Cortex of kidney (tissue), 1 donor: ENCODE measurements at places on chromosomes 2 and 18.

DNA sequence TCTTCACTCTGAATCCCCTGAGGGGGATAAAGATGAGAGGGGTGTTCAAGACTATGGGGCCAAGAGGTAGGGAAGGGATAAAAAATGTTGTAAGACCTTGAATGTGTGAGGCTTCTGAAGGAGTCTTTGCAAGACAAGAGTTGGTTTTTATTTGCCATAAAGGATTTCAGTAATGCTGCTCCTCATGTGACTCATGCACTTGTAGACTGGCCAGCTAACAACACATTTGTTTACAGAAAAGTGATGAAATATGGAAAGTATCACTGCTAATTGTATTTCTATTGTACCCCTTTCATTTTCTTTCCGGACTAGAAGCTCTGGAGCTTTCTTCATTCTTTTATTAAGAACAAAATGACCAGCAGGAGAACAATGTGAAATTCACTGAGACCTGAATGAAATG, 782.1 kb downstream of the EPHA4 start:
- no peak for DNase-seq

- DNase-seq: no peak
Observed at GRCh38 chr2:159256159-159256558, 30.3 kb downstream of the WDSUB1 start.

GRCh38 chr2:54107903-54108615, 7.4 kb upstream of the ACYP2 start:
- no peak for DNase-seq

DNA sequence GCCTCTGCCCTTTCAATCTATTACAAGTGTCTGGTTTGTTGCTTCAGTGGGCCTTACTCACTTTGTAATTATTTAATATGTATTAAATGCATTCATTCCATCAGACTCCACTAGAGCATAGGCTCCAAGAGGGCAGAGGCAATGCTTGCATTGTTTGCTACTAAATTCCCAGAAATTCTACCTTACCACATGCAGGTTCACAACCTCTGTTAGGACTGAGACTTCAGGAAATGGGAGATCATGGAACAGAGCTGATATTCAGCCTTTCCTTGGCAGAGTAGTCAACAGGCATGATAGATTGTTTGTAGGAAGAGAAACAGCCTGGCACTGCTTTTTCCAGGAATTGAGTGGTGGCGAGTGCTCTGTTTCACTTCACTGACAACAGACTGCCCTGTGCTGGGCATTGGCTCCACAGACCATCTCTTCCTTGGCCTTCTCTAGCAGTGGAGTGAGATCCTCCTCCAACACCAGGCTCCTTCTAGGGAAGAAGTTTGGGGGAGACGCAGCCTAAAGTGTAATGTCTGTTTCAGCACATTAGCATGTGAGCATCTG, 6.2 kb upstream of the MATN3 start:
- DNase-seq: no peak

GRCh38 chr2:206920951-206921350, 18.4 kb upstream of the CPO start:
- no peak for DNase-seq

DNA sequence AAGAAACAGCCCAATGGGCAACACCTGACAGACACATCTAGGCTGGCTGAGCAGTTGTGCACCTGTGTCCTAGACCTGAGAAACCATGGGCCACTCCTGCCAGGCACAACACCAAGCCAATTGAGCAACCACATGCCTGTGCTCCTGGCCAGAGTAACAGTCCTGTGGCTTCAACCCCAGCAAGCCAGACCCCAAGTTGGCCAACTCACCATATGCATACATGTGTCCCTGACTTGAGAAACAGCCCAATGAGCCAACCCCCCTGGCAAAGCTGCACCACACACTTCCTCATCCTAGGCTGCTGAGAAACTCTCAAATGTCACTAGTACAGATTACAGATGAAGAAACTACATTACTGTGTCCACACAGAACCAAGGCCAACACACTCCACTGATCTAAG, 36.6 kb downstream of the USP34 start:
- DNase-seq: no peak

GRCh38 chr2:42902939-42903709, 110.7 kb upstream of the HAAO start:
- no peak for DNase-seq

DNA sequence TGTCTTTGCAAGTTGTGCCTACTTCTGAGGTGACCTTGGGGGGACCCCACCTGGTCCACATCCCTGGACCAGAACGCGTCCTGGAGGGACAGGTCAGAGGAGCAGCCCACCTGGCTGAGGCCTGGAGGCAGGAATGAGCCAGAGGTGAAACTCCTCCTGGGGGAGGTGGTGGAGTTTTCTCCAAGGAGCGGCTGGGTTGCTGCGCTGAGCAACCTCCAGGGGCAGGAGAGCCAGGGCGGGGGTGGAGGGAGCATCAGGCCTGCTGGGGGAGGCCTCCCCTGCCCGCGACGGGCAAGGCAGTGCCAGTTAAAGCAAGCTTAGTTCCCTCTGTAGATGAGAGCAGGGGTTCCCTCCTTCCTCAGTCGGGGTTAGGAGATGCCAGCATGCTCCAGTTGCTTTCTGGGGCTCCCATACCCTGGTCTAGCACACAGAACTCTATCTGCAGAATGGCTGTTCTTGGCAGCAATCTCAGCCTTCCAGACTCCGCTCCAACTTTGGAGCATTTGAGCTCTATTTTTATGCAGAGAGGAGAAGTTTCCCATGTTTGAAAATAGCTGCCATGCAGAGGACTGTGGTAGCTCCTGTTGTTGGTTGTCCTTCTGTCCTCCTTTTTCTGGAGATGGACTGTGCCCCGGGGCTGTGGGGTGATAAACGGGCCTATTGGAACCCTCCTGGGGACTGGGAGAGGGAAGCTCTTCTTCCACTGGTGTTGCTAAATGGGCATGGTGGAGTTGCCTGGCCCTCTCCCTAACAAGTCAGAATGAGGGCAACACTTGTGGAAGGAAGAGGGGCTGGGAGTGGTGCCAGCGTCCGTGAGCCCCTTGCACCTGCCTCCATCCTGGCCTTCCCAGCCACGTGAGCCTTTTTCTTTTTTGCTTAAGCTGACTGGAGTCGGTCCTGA, 39.1 kb downstream of the B3GNT2 start:
- DNase-seq: no peak

GRCh38 chr2:21599417-21599816, 475.6 kb downstream of the TDRD15 start:
- DNase-seq: no peak

DNA sequence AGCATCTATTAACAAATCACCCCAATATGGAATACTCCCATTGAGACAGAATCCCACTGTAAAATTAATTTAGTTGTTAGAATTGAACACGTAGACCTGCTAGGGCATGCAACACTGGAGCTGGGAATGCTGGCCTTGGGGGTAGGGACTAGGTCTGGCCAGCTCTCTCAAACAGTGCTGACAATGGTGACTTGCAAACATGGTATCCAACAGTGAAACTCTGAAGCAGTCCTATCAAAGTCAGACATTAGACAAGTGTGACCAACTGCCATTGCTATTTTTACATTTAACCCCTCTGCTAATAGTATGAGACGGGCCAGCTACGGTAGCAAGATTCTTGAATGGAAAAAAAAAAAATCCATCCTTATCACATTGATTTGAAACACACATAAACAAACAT, 7.2 kb downstream of the E2F6 start:
- DNase-seq: no peak

DNA sequence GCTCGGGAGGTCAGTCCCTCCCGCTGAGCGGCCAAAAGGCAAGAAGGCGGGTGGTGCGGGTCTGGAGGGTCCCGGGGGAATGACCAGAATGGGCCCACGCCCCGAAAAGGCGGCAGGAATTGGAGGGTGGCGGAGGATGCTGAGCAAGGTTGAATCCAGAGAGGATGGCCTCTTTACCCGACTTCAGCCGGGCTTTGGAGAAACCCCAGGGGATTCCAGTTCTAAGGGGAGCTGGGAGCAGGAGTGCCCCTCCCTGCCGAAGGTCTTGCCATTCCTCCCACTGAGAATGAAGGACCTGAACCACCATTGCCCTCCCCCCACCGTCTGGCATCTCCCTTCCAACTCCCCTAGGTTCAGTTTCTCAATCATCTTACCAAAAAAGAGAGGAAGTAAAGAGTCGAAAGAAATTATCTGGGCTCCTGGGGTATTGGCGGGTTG, 38.9 kb upstream of the ATP6V1B1 start:
- no peak for DNase-seq

DNA sequence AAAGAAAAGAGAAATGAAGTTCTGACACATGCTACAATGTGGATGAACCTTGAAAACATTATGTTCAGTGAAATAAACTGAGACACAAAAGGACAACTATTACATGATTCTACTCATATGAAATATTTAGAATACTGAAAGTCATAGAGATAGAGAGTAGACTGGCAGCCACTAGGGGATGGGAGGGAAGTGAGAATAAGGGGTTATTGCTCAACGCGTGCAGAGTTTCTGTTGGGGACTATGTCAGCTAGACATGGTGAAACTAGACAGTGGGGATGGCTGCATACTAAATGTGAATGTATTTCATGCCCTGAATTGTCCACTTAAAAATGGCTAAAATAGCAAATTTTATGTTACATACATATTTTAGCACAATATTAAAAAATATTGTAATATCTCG, 108.7 kb upstream of the ATL2 start:
- no peak for DNase-seq

DNA sequence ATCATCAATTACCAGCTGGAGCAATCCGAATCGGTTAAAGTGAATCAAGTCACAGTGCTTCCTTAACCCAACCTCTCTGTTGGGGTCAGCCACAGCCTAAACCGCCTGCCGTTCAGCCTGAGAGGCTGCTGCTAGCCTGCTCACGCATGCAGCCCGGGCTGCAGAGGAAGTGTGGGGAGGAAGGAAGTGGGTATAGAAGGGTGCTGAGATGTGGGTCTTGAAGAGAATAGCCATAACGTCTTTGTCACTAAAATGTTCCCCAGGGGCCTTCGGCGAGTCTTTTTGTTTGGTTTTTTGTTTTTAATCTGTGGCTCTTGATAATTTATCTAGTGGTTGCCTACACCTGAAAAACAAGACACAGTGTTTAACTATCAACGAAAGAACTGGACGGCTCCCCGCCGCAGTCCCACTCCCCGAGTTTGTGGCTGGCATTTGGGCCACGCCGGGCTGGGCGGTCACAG, 496 bp upstream of the ITGA4 start:
- no peak for DNase-seq

DNA sequence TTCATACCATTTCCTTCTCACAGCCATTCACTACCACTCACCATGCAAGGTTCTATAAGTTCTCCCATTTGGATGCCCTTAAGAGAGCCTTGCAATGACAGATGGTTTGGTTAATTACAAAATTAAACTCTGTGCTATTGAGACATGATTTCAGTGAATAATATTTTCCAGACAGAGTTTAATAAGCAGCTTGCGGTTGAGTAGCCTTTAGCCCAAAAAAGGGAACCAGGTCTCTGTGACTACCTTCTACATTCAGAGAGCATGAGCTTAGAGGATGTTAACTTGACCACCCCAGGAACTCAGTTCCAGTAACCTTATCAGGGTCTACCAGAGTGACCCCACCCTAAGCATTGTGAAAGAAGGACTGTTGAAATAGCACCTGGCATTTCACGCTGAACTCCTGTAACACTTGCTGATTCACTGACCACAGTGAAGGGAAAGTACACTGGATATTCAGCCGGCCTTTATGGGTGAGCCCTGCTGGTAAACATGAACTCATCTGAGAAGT, 1173.1 kb upstream of the ZEB2 start:
- DNase-seq: no peak

DNA sequence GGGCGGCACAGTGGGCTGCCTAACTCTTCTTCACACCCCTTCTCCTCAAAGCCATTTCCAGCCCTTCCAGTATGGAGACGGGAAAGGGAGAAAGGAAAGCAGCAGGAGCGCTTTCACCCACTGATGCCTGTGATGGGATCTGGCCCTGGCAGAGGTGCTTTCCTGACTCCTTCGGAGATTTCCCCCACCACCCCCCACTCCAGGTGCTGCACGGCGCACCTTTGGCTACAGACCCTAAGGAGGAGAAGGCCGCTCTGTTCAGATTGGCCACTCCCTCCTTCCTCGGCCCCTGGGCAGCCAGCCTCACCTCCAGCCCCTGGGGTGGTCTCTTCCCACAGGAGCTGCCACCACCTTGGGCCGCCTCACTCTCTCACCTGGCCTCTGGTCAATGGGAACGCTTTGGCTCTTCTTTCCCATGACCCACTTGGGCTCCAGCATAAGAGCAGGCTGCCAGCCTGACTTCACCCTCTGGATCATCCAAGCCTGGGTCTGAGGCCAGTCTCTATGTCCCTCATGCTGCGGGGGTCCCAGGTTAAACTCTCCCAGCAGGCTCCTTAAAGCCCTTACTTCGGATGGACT, 18.4 kb upstream of the MAL start:
- no peak for DNase-seq

DNA sequence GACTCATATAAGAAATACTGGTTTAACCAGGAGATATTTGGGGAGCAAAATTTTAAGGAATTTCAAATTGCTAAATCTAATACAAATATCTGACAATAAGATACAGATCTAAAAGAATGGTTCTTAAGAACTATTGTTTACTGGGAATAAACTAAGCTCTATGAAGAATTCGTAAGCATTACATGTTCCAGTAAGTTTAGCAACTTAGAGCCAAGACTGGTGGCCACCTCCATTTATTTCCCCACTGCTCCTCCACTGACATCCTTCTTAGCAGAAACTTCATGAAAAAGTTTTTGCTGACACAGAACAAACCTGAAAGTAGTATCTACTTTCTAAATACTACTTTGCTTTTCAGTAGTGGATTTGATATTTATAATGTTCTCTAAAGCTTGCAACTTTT, 83.0 kb downstream of the ACSL3 start:
- DNase-seq: no peak

DNA sequence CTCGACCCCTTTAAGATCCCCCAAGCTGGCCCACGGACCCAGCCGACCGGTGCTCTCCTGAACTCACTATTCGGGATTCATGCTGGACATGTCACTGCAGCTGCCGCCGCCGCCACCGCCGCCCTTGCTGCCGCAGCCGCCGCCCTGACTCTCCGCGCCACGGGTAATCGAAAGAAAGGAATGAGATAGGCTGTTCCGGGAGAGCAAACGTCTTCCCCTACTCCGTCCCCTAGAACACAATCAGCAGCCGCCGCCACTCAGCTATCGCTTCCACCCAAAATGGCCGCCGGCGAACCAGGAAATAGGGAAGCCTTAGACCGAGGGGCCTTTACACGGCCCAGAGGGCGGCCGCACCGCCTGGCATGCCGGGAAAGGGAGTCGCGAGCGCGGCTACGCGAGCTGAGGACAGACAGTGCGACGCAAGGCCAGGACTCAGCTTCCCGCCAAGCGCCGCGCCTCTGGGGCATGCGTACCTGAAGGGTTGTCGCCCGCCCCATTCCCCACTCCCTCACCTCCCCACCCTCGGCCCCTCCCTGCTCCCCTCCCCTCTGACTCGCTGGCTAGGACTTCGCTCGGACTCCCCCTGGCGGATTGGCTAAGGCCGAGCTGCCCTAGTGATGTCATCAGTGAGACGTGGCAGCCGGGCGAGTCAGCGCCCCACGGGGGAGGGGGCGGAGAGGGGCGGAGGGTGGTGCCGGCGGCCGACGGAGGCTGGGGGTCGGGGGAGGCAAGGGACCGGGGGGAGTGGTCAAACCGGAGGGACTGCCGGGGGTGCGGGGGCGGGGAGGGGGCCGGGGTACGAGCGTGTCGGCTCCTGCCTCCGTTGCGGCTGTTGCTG, at the start of gene RAB1A:
Gene RAB1A (minus strand): TSS at position 281 of the 838 bp plus-strand sequence. CDS start 191 bp downstream, at position 90.
- peak; percentile 77 for DNase-seq
